ENCODE measurements at places on chromosomes 4 and X. TPM values are rescaled to one million over a fixed set of nuclear protein-coding genes. Genes with fewer than 3 reads are reported as not detected.
A peak's percentile ranks its signal among the peaks of the same experiment; 100 is the strongest.

ZAR1 gene
- not detected for total RNA-seq

COL25A1 gene
- 0.67 TPM for total RNA-seq

AIMP1 gene
- total RNA-seq: 47.3 TPM

USP27X gene
- total RNA-seq: 3.5 TPM

MAGEE2 gene
- total RNA-seq: not detected

CACNA1F gene
- total RNA-seq: 2.2 TPM

GPR78 gene
- total RNA-seq: not detected

POF1B gene
- 0.11 TPM for total RNA-seq

HDAC8 gene
- 25.5 TPM for total RNA-seq

GRCh38 chr4:37546586-37546985 lies 139.6 kb downstream of the RELL1 start:
- no peak overlapping the region for H3K4me3 ChIP-seq
- no peak for DNase-seq
- no peaks in the 10 kb centered on the region for H3K36me3 ChIP-seq
- H3K27me3 ChIP-seq: peaks cover 2% of the 10 kb centered on the region
- no peak overlapping the region for H3K27ac ChIP-seq

DNA sequence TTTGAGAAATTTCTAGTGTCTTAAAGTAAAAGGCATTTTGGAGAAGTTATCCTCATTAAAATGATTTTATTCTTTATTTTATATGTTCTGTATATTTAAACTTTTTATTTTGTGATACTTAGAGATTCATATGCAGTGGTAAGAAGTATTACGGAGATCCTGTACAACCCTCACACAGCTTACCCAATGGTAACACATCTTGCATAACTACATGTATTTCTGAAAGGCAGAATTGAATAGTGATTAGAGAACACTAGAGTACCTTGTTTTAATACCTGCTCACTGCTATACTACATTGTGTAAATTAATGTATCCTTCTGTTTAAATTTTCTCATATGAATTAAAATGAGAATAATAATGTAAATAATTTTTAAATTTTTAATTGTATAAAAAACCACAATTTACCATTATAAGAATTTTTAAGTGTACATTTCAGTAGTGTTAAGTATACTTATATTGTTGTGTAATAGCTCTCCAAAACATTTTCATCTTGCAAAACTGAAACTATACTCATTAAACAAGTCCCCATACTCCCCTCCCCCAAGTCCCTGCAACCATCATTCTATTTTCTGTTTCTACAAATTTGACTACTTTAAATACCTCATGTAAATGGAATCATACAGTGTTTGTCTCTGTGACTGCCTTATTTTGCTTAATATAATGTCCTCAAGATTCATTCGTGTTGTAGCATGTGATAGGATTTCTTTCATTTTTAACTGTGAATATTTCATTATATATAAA lies 45.4 kb downstream of the INTS12 start:
- H3K36me3 ChIP-seq: no peaks in the 10 kb centered on the region
- DNase-seq: no peak

- no peak overlapping the region for H3K27ac ChIP-seq
- DNase-seq: no peak
- no peak overlapping the region for H3K4me3 ChIP-seq
- no peaks in the 10 kb centered on the region for H3K4me1 ChIP-seq
- H3K36me3 ChIP-seq: no peaks in the 10 kb centered on the region
Measured at GRCh38 chr4:140450352-140450751, 22.9 kb upstream of the CLGN start.

GRCh38 chr4:165410214-165410613 lies 31.4 kb downstream of the CPE start:
- no peak for DNase-seq
- no peaks in the 10 kb centered on the region for H3K4me1 ChIP-seq
- H3K36me3 ChIP-seq: no peaks in the 10 kb centered on the region
- H3K27me3 ChIP-seq: peaks cover 4% of the 10 kb centered on the region
- H3K4me3 ChIP-seq: no peak overlapping the region

DNA sequence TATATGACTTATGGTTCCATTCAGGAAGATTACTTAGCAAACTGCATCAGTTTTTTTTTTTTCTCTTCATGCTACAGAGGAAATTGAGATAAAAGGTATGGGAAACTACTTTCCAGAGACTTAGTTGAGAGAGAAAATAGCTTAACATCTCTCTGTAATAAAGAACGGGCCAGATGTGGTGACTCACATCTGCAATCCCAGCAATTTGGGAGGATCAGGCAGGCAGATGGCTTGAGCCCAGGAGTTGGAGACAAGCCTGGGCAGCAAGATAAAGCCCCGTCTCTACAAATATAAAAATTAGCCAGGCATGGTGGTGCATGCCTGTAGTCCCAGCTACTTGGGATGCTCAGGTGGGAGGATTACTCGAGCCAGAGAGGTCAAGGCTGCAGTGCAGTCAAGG lies 271.2 kb upstream of the TENM3 start:
- H3K4me1 ChIP-seq: no peaks in the 10 kb centered on the region
- DNase-seq: no peak
- no peak overlapping the region for H3K4me3 ChIP-seq
- H3K36me3 ChIP-seq: no peaks in the 10 kb centered on the region
- no peak overlapping the region for H3K27ac ChIP-seq
- H3K27me3 ChIP-seq: no peaks in the 10 kb centered on the region

DNA sequence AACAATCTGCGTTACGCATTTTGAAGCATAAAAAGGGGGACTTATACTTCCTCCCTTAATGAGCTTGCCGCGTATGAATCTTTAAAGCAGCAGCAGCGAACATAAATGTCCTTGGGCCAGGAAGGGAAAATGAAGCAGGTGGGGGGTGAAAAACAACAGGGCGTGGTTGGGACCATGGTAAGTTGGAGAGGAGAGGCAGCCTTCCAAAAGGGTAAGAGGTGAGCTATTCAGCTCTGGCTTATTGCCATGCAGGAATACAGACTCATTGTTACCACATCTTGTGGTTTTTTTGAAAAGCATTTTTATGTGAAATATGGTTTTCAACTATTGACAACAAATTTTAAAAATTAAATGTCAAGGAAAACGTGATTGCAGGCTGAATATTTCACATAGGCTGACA lies 710.7 kb upstream of the FAM241A start:
- no peaks in the 10 kb centered on the region for H3K27me3 ChIP-seq
- no peaks in the 10 kb centered on the region for H3K4me1 ChIP-seq
- no peaks in the 10 kb centered on the region for H3K36me3 ChIP-seq
- DNase-seq: no peak
- no peak overlapping the region for H3K4me3 ChIP-seq

DNA sequence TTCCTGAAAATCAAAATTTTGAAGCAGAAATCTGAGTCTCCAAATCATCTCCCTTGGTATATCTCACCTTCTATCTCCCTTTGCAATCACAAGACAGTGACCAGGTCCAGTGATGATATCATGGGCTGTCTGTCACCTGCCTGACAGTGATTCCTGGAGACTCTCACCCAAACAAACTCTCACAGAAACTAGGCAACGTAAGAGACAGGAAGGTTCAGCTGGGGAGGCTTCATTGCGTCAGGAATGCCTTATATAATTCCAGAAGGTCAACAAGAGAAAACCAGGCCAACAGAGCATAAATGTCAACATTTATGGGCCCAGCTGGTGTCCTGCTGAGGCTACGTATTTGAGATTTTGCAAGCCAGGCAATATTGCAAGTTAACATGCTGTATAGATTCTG lies 412.7 kb downstream of the KCNIP4 start:
- no peak overlapping the region for H3K4me3 ChIP-seq
- no peaks in the 10 kb centered on the region for H3K4me1 ChIP-seq
- no peaks in the 10 kb centered on the region for H3K27me3 ChIP-seq
- no peaks in the 10 kb centered on the region for H3K36me3 ChIP-seq
- no peak overlapping the region for H3K27ac ChIP-seq

GRCh38 chr4:1830642-1831228 lies 25.2 kb downstream of the LETM1 start:
- H3K4me3 ChIP-seq: no peak overlapping the region
- peaks cover 17% of the 10 kb centered on the region for H3K36me3 ChIP-seq
- no peaks in the 10 kb centered on the region for H3K27me3 ChIP-seq
- peak overlapping the region; percentile 34 for H3K27ac ChIP-seq
- DNase-seq: no peak
- H3K4me1 ChIP-seq: peaks cover 6% of the 10 kb centered on the region

Measured in activated naive CD8-positive, alpha-beta T cell treated with anti-CD3 and anti-CD28 coated beads, Interleukin-2, amount 10 ng/mL, durations not matched to agents 7 days and 5 days (primary cell).